ENCODE measurements at places on chromosomes 7 and 10. TPM values are rescaled to one million over a fixed set of nuclear protein-coding genes. Genes with fewer than 3 reads are reported as not detected.

ACTR1A gene
- 81.0 TPM for polyA plus RNA-seq

GRCh38 chr10:15310776-15311568, 60.1 kb downstream of the FAM171A1 start:
- DNase-seq = no peak

PMS2 gene
- polyA plus RNA-seq = 27.7 TPM

TMEM176B gene
- 78.4 TPM for polyA plus RNA-seq

- no peak for DNase-seq
Measured at GRCh38 chr10:97311111-97311626, 7.9 kb upstream of the FRAT1 start.

KNDC1 gene
- 8.3 TPM for polyA plus RNA-seq

CPED1 gene
- 43.4 TPM for polyA plus RNA-seq

LIPM gene
- polyA plus RNA-seq = not detected

GRCh38 chr7:42662862-42663261, 249.0 kb downstream of the C7orf25 start:
- DNase-seq = no peak

LOXL4 gene
- polyA plus RNA-seq = 3.7 TPM

PTF1A gene
- polyA plus RNA-seq = not detected

GRCh38 chr10:86723009-86723408, 33.4 kb upstream of the BMPR1A start:
- no peak for DNase-seq

SFRP5 gene
- polyA plus RNA-seq = 0.07 TPM

DNA sequence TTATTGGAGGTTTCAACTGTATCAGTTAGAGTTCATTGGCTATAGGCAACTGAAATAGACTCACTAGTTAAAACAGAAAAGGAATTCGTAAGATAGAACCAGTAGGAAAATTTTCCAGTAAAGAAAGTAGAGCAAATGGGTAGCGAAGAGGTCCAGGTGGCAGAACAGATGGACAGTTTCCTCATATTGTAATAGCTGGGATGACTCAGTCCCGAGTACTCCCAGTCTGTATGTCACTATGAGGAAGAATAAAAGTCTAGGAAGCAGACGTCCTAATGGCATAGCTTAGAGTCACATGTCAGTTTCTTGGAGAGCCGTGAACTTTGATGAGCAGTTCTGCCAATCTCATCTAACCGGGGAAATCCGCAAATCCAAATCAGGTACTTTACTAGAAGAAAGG, 95.3 kb downstream of the RNF32 start:
- DNase-seq = no peak

DNA sequence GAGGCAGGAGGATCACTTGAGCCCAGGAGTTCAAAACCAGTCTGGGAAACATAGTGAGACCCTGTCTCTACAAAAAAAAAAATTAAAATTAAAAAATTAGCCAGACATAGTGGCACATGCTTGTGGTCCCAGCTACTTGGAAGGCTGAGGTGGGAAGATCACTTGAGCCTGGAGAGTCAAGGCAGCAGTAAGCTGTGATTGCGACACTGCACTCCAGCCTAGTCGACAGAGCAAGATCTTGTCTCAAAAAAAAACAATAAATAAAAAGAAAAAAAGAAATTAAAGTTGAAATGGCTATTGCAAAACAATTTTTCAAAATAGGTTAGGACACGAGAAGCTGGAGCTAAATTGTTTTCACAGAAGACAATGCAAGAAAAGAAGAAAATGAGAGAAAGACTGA, 379.0 kb upstream of the RNF32 start:
- DNase-seq = no peak

ETV1 gene
- 45.6 TPM for polyA plus RNA-seq

DNA sequence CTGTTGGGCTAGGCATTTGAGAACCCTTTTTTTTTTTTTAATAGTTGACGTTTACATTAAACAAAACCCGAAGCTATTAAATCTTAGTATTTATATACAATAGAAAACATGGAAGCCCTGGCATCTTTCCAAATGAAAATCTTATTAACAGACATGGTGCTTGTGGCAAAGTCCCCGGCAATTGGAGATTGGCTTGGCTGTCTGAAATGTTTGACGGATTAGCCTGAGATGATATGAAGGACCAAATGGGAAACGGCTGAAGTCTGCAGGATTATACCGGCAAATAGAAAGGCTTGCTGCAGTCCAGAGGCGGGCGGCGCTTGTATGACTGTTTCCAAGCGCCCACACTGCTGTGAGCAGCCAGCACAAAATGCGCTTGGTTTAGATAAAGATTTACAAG, 105.6 kb downstream of the BUB3 start:
- DNase-seq = no peak

GRCh38 chr7:16960337-16960965, 78.7 kb upstream of the AGR3 start:
- DNase-seq = no peak

PKD2L1 gene
- polyA plus RNA-seq = 0.38 TPM

CTAGE8 gene
- polyA plus RNA-seq = 12.3 TPM

DNA sequence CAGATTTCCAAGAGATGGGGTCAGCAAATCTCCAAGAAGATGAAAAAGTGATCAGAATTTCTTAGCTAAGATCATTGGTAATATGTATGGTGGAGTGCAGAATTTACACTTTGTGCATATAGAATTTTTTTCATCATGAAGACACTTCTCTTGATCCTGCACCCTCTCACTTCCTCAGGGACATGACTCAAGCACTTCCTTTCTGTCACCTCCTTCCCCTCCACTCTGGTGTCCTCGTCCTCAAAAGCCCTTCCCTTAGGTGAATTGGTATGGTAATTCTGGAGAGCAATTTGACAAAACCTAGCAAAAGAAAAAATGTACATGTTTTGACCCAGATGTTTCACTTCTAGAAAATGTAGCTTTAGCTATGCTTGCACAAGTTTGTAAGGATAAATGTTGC, 18.1 kb downstream of the CALN1 start:
- no peak for DNase-seq
